Activated naive CD8-positive, alpha-beta T cell treated with anti-CD3 and anti-CD28 coated beads, Interleukin-2, amount 50 U/mL, for 24 hours (primary cell): ENCODE measurements at places on chromosomes 7 and 10.
A peak's percentile ranks its signal among the peaks of the same experiment; 100 is the strongest.

- DNase-seq = no peak
These were observed 73.1 kb downstream of the MKLN1 start for GRCh38 chr7:131400681-131401176.

DNA sequence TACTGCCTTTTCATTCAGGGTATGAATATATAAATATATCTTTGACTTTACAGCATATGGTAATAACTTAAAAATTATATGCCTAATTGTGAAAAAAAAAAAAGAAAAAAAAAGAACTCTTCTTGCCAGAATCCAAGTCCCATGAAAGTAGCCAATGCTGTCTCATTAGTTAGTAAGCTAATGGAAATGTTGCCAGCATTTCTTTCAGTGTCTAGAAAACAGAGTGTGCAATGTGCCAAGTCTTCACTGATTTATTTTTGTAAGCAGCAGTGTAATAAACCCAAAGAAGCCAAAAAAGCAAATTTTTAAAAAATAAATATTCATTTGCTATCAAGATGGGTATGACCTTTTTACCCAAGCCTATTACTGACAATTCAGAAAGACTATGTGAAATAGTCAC is 31.1 kb upstream of the LRRN3 start:
- no peak for DNase-seq

DNA sequence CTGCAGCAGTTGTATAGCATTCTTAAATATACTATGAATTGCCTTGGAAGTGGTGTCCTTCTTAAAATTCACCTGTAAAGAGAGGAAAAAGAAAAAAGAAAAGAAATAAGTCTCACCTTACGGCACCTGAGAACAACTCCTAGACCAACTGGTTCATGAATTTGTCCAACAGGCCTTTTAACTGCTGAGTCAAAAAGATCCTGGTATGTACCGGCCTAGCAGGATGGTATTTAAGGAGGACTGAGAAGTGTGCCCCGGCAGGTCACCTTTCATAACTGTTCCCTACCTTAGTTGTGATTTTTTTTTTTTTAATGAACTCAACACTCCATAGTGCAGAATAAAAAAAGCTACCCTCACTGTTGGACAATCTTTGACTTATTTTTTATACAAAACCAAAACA is 25.8 kb downstream of the STN1 start:
- DNase-seq = no peak

DNA sequence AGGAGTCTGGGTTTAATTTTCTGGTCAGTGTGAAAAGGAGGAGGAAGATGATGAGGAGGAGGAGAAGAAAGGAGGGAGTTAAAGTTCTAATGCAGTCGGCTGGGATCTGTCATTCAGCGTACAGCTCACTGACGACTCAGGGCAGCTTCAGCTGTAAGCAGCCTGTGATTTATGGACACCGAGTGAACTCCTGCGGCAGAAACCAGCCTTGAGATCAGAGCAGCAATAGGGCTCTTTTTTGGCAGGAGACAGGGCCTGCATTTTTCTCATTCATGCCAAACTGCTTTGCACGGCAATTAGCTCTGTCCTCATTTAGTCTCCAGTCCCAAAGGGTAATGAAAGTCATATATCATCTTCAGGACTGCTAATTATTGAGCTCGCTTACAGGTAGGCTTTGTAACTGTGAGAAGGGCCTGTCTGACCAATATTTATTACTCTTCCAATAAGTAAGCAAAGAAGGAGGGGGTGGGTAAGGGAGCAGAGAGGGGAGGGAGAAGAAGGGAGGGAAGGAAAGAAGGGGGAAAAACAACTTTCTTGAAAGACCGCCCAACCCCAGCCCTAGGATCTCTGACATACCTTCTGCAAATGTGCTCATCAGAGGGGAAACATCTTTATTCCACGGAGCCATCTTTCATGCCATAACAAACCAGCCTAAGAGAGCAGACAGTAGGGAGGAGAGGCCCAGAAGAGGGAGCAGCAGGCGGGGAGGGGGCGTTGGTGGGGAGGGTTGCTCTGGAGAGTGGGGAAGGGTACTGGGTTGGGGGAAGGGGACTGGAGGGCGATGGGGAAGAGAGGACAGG is 48.1 kb upstream of the COMTD1 start:
- DNase-seq = no peak

- DNase-seq = no peak
These were observed 70.0 kb downstream of the VOPP1 start for GRCh38 chr7:55502124-55502857.

- DNase-seq = no peak
These were observed 27.3 kb upstream of the CYP3A5 start for GRCh38 chr7:99707096-99707495.

GRCh38 chr10:71396084-71396710 is 523 bp upstream of the CDH23 start:
- peak; percentile 44 for DNase-seq

DNA sequence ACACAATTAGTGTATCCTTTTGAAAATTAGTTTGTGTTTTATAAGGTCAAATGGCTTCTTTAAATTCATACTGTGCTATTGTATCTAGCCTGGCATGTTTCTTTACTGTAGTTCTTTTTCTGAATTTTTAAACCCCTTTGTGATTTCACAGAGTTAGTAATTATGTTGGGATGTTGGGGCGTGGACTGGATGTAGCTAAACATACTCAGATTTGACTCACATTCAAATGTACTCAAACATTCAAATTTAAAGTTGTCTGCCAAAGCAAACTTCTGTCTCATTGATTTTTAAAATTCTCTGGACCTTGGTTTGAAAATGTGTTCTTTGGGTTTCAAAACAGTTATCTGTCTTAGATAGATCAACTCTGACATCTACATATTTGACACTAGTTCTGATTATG is 7.2 kb upstream of the NRP1 start:
- DNase-seq = no peak

GRCh38 chr7:135536150-135536549 is 21.6 kb upstream of the NUP205 start:
- no peak for DNase-seq

GRCh38 chr10:72364239-72364777 is 9.6 kb upstream of the DNAJB12 start:
- peak; percentile 85 for DNase-seq

DNA sequence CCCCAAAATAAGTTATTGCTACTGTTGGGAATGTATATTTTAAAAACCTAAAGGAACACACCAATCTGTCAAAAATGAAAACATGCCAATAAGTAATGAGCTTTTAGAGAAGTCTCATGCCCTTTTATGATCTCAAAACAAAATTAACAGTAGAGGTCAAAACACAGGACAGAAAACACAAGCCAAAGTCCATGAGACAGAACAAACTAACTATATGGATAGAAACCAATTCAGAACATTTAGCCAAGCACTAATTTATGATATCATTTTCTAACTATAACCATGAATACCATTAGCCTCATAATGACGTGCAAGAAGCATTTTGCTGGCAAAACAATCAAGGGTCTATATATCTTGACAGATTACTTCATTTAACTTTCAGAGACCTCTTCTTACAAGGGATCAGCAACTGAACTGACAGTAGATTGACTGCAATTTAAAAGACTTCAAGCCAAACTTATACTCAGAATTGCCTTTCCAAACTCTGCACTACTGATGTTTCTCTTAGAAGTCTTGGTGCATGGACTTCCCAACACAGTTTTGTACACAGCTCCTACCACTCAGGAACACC is 200.9 kb downstream of the DOCK4 start:
- no peak for DNase-seq

DNA sequence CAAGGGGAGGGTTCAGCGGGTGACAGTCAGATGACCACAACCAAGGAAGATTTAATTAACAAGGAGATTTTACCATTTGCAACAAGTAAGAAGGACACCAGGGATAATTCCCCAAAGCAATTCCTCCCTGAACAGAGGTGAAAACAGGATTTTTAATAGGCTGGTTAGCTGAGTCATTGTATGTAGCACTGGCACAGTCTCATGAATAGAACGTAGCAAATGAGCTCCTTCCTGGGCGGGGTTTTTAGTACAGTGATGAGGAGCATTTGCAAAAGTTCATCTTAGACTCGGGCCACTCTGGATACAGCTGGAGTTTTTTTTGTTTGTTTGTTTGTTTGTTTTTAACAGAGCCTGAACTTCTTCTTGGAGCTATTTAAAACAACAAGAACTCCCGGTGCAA is 39.0 kb downstream of the TAC1 start:
- DNase-seq = no peak

DNA sequence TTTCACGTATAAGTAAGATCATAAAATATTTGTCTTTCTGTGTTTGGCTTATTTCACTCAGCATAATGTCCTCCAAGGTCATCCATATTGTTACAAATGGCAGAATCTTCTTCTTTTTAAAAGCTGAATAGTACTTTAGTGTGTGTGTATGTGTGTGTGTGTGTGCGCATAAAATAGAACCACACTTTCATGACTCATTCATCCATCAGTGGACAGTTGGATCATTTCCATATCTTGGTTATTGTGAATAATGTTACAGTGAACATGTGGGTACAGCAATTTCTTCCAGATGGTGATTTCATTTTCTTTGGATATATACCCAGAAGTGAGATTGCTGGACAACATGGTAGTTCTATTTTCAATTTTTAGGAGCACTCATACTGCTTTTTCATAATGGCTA is 622.4 kb downstream of the NRG3 start:
- DNase-seq = no peak

DNA sequence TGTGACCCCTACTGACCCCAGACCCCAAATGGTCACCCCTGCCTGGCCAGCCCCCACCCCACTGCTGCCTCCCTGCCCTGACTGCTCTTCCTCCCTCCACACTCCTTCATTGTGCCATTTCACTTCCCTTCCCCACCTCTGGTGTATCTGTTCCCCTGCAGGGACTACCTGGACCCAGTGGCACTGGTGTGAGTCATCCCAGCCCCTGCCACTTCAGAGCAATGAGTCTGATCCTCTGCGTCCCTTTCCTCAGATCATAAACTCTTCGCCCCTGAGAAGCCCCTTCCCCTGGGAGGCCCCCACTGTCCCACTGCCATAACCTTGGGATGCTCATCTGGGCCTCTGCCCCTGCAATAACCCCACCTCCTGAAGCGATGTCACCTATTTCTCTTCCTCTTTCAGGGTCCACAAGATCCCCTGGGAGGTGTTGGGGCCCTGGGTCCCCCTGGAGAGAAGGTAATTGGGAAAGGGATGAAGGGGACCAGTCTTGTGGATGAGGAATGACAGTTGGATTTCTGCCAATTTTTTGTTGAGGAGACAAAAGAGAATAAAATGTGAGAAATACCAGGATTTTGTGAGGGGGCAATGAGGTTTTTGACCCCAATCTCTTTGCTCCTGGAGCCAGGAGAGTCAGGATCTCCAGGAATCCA is 19.1 kb upstream of the VOPP1 start:
- no peak for DNase-seq

GRCh38 chr10:34498821-34499220 is 316.3 kb downstream of the PARD3 start:
- DNase-seq = no peak

DNA sequence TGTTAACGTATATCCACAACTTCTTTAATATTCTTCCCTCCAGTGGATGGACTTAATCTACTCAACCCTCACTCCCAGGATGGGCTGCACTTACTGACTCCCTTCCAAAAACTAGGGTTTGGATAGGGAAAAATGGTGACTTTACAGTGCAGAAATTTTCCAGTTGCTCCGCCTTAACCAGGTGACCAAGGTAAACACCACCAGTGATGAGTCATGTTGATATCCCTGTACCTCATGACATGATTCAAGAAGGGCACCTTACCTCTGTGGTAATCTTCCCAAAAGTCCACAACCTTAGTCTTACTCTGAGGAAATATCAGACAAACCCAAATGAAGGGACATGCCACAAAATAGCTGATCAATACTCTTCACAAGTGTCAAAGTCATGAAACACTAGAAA is 3.5 kb upstream of the GSTK1 start:
- DNase-seq = no peak

DNA sequence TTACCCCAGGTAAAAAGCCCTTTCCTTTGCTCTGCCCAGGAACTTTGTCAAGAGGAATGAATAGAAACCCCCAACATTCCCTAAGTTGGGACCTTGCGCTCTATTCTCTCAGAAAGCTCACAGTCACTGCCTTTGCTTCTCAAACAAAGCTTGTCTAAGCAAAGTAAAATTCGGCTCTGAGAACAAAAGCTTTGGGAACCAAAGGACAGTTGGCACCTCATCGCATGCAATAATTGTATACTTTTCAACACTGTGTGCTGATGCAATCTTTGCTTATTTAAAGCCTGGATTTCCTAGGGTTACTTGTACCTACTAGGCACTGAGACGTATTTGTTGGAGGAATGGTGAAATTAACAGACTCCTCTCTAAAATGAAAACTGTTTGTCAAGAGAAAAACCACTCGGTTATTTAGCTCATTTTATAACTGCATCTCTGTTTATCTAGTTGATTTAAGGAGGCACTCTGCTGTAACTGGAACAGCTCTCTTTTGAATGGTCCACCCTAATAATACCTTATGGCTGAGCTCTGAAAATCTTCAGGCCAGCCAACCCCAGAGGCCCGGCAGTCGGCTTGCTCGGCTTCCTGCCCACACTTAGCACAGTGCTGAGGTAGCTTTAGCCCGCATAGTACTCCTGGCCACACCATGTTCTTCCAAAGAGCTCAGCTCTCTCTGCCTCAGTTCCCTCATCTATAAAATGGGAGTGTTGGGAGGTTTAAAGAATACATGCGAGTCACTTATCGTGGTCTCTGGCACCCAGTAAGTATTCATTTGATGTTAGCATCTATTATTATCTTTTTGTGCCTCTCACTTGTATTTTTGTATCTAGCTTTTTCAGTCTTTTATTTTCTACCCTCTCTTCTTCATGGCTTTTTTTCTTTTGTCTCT is 80.2 kb upstream of the PRR15 start:
- DNase-seq = no peak

- no peak for DNase-seq
These were observed 13.2 kb downstream of the TMEM273 start for GRCh38 chr10:49174926-49175500.

DNA sequence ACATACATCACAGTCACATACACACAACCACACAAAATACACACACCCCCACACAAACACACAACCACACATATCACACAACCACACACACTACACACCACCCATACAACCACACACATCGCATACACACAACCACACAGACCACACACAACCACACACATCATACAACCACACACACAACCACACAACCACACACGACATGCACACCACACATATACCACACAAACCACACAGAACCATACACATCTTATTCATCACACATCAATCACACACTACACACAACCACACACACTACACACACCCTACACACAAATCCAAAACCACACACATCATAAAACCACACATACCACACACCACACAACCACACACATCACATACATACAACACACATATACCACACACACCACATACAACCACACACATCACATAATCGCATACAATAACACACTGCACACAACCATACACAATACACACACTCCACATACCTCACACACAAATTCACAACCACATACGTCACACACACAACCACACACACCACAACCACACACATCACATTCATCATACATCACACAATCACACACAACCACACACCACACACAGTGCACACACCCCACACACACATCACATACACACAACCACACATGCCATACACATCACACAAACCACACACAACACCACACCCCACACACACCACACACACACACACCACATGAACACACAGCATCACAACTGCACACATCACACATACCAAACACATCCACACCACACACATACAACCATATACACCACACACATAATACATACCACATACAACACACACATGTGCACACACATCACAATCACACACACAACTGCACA is 30.4 kb downstream of the GPRIN2 start:
- no peak for DNase-seq
